Activated CD4-positive, alpha-beta T cell treated with anti-CD3 and anti-CD28 coated beads, Interleukin-2, Interleukin-6, amounts not matched to agents 100 ng/mL and 50 ng/mL, durations not matched to agents 16 hours and 8 hours (primary cell): ENCODE measurements at places on chromosomes 2 and 18.

DNA sequence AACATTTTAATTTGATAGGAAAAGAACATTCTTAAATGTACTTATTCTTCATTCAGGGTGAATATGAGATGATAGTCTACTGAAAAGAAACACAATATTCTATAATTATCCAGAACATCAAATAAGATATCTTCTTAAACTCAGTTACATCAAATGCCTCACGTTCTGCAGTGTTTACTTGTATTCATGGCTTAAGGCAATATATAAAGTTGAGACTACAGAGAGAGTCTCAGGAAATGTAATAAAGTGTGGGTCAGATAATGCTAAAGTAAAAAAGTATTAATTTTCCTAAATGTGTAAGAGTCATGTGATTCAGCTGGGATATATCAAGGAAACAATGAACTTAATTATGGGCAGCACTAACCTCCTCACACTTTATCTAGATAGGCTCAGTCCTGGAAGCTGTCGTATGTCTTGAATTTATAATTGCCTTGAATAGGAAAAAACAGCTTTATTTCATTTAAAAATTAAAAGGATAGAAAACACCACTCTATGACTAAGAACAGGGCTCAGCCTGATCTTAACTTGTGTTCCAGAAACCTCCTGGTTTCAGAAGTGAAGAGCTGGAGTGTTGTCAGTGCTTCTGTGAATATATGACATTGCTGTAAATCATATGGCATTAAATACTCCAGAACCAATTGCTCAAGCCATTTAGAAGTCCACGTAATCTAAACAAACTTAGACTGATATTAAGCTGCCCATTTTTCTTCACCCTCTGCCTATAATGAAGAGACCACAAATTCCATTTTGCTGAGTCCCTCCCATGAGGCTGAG is 240.2 kb downstream of the FSIP2 start:
- no peak for DNase-seq

GRCh38 chr2:33038230-33038629 is 91.5 kb downstream of the LTBP1 start:
- no peak for DNase-seq

GRCh38 chr2:40106061-40106460 is 327.0 kb upstream of the THUMPD2 start:
- no peak for DNase-seq

DNA sequence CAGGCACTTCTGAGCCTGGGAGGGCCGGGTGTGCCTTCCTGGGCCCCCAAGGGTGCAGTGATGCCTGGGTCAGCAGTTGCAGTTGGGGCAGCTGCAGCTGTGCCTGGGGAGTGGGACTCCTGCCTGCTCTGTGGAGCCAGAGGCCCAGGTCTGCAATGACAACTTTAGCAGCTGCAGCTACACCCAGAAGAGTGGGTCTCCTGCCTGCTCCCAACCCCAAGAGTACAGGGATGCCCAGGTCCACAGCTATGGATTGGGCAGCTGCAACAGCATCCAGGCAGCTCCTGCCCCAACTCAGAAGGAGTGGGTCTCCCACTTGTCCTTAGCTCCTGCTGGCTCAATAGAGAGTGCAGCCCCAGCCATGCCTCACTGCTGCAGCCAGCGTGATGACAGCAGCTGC is 73.0 kb upstream of the ST3GAL5 start:
- DNase-seq, result no peak

DNA sequence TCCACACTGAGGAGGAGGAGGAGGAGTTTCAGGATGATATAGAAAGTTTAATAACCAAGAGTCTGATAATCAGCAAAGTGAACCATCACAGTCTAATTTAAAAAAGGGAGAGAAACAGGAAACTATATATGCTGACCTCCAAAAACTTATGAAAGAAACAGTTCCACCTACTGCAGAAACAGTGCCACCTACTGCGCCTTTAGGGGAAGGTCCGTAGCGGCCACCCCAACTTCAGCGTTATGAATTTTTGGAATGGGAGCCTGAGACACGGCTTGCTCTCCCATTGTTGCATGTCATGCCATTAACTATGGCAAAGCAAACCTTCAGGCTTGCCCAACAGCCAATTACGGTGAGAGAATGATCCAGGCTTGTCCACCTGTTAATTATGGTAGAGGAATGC is 1719.2 kb upstream of the LRRTM1 start:
- DNase-seq, result no peak

- no peak for DNase-seq
These were observed 455.1 kb upstream of the HS6ST1 start for GRCh38 chr2:128773641-128774319.

- no peak for DNase-seq
These were observed 7.7 kb downstream of the OTX1 start for GRCh38 chr2:63058144-63058920.

DNA sequence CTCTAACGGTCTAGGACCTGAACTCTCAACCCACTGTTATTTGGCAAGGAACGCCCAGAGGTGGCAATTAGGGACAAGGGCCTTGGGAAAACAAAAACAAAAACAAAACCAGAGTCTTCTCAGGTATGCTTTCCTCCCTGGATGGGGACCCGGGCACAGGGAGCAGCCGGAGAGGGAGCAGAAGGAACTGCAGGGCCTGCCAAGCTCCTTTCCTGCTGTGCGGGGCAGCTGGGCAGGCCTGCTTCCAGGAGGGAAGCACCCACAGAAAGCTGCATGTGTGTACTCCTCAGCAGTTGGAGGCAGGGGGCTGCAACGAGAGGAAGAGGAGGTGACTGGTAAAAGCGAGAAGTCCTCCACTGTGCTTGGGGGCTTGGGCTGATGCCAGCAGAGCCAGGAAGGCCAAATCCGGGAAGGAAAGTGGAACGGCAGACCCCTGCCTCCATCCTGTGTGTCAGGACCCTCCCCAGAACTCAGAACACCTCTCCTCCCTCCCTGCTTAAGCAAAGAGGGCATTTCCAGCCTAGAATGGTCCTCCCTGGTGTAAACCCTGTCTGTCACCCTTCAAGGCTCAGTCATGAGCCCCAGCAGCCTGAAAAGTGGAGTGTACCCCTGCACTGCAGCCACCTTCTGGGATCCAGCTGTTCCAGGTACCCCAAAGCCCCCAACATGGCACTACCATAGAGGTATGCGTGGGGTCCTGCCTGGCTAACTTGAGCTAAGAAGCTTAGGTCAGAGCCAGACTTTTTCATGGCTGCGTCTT is 56.3 kb downstream of the DNMT3A start:
- no peak for DNase-seq

GRCh38 chr2:99977966-99978365 is 164.4 kb downstream of the AFF3 start:
- no peak for DNase-seq

GRCh38 chr2:205680067-205680466 is 2.2 kb upstream of the NRP2 start:
- peak; percentile 76 for DNase-seq

- DNase-seq, result no peak
These were observed 99.2 kb upstream of the LHCGR start for GRCh38 chr2:48854681-48855080.

DNA sequence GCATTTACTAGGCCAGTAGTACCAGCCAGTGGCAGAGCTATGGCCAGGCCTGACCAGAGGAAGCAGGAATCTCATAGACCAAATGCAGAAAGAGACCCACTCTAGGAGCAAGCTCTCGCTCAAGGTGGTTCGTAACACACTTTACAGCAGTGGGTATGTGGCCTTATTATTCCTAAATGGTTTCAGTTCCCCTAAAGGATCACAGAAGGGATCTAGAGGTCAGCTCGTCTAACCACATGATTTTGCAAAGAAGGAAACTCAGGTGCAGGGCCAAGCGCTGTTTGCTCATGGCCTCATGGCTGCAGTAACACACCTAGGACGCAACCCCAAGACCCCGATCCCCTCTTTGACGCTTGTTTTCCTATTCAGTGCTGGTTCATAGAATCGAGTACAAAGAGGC is 65.5 kb upstream of the ATG16L1 start:
- DNase-seq, result no peak

DNA sequence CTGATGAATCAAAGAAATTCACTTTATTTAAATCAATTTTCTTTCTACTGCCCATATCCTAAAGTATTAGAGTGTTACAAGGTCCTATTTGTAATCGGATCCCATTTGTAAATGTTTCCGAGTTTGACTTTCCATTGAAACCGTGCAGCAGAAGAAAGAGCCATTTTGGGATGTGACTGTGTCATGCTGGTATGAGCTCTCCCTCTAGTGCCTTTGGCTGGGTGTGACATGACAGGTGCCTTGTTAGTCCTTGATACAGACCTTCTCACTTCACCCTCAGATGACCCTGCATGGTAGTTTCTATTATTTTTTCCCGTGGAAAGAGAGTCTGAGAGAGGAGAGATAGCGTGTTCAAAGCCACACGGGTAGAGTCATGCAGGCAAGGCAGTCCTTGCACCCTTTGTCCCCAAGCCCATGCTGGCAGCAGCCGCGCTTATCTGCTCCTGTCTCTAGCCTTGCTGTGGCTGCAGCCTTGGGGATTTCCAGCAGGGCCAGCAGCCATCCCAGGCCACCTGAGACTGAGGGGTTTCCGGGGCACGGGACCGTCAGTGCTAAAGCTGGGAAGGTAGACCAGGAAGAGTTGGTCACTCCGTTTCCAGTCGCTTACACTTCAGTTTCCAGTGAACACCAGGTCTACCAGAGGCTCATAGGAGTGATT is 21.4 kb downstream of the CHMP1B start:
- peak; percentile 11 for DNase-seq

DNA sequence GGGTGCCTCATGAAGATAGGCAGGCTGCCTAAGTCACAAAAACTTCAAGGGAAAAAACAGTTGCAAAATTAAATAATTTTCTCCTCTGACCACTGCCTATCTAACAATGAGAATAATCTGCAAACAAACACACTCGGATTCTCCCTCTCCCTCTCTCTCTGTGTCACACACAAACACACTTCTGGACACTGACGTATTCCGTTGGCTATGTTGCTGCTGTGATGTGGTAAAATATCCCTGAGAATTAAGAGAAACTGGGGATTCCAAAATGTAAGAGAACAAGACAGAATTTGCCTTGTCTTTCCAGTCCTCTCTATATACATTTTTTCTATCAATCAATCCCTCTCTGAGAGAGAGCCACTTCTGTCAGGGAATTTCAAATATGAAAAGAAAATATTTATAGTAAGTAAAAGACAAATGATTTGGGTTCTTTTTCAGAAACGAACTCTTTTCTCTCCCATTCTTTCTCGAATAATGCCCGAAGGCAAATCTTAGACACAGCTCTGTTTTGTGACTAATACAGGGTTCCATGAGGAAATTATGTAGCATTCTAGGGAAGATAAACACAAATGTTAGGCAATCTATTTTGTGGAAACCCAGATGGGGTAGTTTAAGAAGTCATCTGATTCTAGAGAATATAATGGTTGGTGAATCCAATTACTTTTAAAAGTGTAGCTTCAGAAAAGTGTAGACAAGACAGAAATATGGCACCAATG is 310.3 kb upstream of the CYP26B1 start:
- DNase-seq, result no peak

DNA sequence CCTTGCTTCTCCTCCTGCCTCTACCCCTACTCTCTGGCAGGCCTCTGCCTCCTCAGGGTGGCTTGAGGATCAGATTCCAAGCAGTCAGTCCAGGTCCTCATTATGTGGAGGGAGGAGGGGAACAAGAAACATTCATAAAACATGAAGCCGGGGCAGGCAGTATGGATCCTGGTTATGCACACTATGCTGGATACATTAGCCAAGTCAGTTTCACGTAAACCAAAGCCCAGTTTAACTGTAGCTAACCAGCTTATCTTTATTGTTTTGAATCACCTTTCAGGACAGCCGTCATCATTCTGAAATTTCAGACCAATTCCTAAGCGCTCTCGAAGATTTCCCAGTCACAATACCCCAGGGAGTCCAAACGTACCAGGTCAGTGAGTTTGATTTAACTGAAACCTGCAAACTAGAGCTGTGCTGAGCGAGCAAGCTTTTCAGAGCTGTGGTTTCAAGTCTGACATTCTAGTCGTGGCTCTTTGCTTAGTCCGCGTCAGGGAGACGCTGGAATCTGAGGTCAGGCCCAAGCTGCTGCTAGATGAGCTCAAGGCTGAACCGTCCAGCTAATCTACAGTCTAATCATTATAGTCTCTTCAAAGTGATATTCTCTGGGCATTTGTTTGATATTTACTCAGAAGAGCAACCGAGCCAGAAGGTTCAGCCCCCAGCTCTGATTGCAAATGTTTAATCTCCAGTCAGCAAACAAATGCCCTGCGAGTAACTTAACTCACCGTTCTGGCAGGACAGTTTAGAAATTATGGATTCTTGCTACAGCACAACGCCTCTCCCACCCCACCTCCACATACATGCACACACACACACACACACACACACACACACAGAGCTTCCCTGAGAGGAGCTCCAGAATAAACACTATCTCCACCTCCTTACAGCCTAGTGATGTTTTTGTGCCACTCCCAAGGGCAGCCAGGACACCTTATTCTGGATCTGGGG is 63.8 kb upstream of the BZW1 start:
- DNase-seq, result no peak

DNA sequence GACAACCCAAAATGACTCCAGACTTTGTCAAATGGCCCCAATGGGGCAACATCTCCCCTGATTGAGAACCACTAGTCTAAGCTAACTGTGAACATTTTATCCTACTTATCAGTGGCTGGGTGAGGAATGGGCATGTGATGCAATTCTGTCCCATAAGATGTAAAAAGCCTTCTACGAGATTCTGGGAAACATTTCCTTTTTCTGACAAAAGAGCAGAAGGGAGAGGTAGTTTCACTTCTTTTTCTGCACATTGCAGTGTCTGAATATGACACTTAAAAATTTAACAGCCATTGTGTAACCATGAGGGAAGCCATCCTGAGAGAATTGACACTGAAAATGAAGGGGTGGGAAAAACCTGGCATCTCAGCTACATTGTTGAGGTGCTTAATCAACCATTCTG is 17.3 kb upstream of the MARCHF4 start:
- no peak for DNase-seq

DNA sequence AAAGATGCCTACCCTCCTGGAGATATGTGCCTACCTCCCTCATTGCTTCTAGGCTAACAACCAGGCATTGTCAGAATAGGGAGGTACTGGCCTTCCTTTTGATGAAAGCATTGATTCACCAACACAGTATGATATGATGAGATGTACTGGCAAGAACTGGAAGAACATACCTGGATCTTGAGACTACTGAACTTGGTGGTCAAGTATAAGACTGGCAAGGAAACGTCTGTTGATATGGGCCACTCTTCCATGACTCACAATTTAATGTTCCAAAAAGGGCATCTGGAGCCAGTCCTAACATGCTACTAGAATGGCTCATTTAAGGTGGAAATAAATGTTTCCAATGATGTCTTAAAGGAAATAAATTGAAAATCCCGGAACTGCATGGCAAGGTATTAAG is 18.1 kb downstream of the DTNB start:
- no peak for DNase-seq

- no peak for DNase-seq
These were observed 4.0 kb downstream of the SNORC start for GRCh38 chr2:232873909-232874641.

- peak; percentile 1 for DNase-seq
These were observed 41.7 kb upstream of the RND3 start for GRCh38 chr2:150528861-150529801.

GRCh38 chr18:34495506-34495905 is 214.6 kb upstream of the DTNA start:
- no peak for DNase-seq

GRCh38 chr2:218230882-218231281 is 13.9 kb downstream of the ARPC2 start:
- DNase-seq, result peak; percentile 72

GRCh38 chr2:127660291-127660578 is 14.3 kb downstream of the GPR17 start:
- DNase-seq, result no peak
